Activated T-helper 1 cell treated with anti-CD3 and anti-CD28 coated beads, Interleukin-2, amount 50 U/mL, for 16 hours (primary cell): ENCODE measurements at places on chromosomes 2 and 18.

- DNase-seq = peak; percentile 35
Observed at GRCh38 chr2:217756375-217757107, 246.3 kb downstream of the TNS1 start.

DNA sequence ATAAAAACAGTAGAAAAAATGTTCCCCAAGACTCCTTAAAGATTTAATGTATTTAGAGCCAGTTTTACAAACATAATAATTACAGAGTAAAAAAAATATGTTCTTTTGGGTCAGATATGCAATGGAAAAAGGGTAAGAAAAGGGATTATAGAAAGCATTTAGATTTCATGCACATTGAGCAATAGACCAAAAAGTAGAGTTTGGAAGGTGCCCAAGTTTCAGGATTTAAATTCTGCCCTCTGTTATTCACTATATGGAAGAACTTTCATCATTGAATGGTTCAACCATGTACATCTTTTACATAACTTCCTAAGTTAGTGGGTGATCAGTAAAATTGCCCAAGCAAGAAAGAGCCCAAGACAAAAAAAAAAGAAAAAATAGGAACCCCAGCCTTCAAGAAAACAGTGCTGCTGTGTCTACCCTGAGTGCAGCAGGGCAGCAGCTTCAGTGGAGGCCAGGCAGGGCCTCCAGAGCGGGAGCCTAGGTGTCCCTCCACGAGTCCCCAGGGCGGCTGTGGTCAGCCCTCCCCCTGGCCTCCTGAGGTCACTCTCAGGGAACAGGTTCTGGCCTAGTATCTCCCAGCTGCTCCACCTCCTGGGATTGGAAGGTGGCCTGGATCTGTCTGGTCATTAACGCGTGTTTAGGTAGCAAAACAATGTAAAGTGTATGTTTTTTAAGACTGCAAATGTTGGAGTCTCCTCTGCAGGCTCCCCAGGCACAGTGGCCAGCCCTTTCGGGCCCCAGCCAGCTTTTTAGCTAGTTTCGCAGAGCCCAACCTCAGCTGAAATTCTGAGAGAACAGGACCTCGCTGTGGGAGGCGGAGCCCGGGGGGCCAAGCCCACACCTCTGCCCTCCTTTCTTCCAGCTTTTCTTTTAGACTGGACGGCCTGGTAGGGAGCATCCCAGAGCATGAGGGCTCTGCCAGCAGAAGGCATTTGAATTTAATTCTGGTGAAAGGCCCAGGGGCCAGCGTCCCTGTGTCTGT, 77.3 kb downstream of the TEX51 start:
- DNase-seq = no peak

- no peak for DNase-seq
Observed at GRCh38 chr18:6210349-6211173, 204.2 kb downstream of the L3MBTL4 start.

DNA sequence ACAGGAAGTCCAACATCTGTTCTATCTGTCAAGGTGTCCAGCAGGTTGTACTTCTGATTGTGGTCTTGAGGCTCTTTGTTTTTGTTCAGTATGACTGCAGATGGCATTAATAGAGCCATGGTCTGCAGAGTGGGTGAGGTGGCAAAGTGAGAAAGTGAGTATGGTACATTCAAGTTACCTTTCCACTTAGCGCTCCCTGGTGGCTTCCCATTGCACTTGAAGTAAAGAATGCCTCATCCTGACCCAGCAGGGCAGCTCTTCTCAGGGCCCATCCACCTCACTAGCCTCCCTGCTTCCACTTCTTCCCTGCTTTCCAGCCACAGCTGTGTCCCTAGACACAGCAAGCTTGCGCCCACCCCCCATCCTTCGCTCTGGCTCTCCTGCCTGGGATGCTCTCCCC, 148.0 kb upstream of the ALPP start:
- DNase-seq = no peak

GRCh38 chr2:236584521-236585384, 15.1 kb downstream of the ACKR3 start:
- DNase-seq = no peak

DNA sequence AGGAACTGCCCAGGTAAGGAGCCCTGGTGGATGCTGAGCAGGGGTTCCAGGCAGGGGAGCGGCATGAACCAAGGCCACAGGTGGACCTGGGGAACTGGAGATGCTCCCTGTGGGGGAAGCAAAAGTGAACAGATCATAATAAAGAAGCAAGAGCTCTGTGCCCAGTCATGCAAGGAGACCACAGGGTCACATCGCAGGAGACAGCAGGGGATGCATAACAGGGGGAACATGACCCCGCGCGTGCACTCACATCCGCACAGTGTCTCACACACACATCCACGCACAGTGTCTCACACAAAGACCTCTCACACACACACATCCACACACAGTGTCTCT, 473.3 kb upstream of the HS6ST1 start:
- no peak for DNase-seq

- DNase-seq = no peak
Observed at GRCh38 chr2:105954891-105955290, 210.2 kb downstream of the NCK2 start.

DNA sequence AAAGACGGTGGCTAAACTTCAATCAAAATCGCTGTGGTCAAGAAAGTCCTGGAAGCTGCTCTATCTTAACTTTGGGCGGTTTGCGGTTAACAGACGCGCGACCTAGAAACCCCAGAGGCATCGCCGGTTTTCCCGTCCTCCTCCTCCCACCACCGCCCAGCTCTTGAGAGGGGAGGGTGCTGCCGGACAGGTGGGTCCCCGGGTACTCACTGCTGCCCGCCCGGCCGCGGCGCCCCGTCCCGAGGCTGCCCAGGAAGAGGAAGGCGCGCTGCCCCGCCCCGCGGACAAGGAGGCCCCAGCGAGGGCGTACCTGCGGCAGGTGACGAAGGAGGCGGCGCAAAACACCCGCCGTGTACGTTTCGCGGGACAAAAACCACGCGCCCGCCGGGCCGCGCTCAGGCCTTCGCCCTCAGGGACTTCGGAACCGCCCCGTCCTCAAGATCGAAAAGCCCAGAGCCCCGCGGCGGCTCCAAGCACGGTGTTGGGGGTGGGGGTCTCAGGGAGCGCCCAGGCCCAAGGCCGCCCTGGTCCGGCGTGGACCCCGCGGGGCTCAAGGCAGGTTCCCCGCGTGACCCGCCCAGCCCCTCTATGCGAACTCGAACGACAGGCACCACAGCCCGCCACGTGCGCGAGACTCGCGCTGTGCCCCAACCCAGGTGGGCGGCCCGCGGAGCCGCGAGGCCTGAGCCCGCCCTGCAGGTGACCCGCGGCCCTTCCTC, at the start of gene SH3YL1:
TSS of gene SH3YL1 (minus strand) at position 259 of the 719 bp plus-strand sequence. CDS start at position 211, 48 bp downstream.
- DNase-seq = peak; percentile 44

DNA sequence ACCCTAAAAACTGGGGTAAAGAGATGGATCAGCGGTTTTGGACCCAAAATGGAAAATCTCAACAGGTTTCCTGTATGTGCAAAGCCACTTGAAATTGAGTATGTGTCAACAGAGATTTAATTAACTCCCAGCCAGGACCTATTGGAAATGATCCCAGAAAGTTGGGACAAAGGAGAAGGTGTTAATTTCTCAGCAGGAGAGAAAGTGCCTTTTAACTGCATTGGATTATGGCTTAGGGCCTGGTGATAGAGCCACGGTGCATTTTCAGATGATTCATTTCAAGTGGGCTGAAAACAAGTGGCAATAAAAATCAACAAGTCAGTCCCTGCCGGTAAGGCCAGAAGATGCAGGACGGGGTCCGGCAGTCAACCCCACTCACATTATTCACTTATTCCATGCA, 80.2 kb upstream of the BCL11A start:
- no peak for DNase-seq

DNA sequence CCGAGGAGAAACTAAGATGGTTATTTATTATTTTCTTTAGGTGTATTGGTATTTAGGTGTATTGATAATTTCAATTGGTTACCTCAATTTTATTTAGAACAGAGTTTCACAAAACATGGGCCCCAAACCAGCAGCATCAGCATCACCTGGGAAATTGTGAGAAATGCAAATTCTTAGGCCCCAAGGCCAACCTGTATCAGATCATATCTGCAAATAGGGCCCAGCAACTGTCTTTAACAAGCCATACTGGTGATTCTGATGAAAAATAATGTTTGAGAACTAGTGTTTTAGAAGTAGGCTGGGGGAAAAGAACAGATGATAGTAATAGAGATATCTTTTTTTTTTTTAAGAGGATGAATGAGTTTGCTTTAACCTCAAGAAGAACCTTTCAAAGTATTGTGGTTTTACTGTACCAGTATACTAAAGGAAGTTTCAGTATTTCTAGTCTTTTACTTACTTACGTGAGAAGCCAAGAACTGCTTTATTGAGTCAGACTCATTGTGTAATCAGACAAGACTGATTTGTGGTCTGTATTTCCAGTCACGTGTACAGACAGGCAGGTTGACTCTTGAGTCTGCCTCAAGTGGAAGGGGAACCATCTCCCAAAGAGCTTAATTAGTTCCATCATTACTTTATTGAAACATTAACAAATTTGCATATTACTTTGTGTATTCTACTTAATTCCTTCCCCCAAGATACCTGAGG, 60.4 kb upstream of the GAREM1 start:
- no peak for DNase-seq

DNA sequence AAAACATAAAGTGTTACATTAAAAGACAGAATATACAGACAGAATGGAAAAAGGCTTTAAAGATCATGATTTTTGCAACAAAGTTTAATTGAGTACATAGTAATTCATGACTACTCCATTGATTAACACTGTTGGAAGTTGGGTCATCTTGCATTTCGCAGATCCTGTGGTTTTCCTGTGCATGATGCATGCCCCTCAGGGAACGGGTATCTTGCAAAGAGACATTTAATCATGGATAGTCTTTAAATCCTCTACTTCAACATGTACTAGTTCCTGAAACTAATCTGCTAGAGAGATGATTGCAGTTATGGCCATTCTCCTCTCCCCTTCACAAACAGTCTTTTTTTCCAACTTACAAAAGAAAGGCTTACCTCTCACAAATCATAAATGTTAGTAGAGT, 155.6 kb upstream of the DSEL start:
- no peak for DNase-seq

DNA sequence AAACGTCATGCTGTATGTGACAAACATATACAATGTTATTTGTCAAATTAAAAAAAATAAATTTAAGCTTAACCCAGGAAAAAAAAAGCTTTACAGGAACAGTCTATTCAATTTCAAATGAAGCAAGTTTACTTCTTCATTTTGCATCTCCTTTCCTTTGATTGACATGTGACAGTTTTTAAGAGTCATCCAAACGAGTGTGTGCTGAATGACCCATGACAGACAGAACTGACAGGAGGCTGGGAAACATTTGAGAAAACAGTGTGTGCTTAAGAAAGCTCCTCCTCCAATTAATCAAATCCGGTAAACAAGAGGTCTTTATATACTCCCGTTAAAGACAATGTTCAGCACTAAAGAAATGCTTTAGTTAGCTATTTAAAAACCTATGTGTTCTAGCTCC, 177.7 kb downstream of the SRBD1 start:
- no peak for DNase-seq
